Stimulated activated CD4-positive, alpha-beta T cell treated with anti-CD3 and anti-CD28 coated beads, Interleukin-12 subunit alpha, Interleukin-12 subunit beta, amount 100 ng/mL, for 4 hours (primary cell): ENCODE measurements at places on chromosomes 1 and 21.

DNA sequence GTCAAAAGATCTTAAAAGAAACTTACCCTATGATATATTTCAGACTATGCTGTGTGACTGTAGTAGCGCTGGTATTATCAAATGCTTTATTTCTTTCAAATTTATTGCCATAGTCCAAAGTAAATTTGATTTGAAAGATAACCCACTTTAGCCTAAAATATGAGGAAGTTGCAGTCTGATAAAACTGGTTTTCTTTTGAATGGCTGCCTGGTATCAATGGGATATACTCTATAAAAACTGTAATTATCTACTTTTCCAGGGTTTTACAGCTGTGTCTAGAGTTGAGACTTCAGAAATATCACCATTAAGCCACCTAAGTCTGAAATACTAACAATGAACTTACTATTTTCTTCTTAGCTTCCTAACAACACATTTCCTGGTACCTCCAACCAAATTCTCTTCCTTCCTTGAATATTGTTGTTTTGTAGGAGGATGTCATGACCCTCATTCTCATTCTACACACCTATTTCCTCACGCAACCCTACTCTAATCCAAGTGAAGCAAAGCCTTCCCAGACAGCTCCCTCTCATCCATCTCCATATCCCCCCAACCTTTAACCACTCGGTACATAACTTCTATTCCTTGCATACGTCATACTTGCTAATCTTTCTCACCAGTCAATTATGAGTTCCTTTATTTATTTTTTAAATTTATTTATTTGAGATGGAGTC is 17.0 kb downstream of the KDM5B start:
- no peak for DNase-seq

- DNase-seq, result peak; percentile 56
Measured at GRCh38 chr1:111441573-111442192, 7.4 kb downstream of the WDR77 start.

GRCh38 chr1:248704606-248705005 is 2.0 kb upstream of the OR14I1 start:
- DNase-seq, result no peak

GRCh38 chr1:147388969-147389368 is 146.5 kb downstream of the CHD1L start:
- DNase-seq, result no peak

DNA sequence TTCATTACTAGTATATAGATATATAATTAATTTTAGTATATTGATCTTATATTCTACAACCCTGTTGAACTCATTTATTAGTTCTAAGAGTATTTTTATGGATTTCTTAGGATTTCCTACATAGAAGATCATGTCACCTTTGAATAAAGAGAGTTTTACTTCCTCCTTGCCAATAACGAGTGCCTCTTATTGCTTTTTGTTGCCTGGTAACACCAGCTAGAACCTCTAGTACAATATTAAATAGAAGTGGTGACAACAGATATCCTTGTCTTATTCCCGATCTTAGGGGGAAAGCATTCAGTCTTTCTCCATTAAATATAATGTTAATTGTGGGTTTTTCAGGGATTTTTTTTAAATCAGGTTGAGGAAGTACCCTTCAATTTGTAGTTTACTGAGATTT is 40.8 kb downstream of the WNT2B start:
- no peak for DNase-seq

- DNase-seq, result no peak
Measured at GRCh38 chr1:162175379-162176081, 106.0 kb downstream of the NOS1AP start.

- DNase-seq, result no peak
Measured at GRCh38 chr1:6360517-6361070, 33.0 kb downstream of the ACOT7 start.

- DNase-seq, result no peak
Measured at GRCh38 chr1:222890716-222891115, 75.9 kb downstream of the DISP1 start.

GRCh38 chr1:8434101-8434500 is 116.2 kb downstream of the SLC45A1 start:
- no peak for DNase-seq

DNA sequence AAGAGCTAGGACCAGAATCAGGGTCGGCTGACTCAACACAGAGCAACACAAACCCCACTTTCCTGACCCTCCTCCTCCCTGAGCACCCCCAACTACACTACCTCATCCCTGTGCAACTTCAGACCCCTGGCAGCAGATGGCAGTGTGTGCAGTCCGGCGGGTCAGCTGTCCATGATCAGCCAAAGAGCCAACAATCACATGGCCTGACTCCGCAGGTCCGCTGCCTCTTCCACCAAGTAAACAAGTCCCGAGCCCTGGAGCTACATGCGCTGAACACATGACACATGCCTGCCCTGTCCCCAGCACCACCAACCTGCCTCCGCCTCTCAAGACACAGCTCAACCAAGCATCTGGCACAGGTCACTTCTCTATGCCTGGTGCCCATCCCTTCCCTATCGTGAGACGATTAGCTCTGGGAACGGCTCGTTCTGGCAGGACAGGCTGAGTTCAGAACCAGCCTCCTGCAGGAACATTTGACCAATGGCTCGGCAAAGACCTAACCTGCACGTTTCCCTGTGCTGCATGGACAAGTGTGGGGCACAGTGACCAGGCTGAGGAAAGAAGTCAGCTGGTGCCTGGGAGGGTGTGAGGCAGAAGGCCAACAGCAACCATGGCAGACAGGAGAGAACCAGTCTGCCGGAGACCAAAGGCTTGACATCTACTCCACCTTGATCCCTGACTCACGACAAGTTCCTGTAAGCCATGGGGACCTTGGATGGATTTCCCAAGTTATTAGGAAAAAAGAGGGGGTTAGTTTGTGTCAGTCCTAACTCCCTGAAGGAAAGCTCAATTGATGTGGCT is 60.3 kb downstream of the CD46 start:
- no peak for DNase-seq

DNA sequence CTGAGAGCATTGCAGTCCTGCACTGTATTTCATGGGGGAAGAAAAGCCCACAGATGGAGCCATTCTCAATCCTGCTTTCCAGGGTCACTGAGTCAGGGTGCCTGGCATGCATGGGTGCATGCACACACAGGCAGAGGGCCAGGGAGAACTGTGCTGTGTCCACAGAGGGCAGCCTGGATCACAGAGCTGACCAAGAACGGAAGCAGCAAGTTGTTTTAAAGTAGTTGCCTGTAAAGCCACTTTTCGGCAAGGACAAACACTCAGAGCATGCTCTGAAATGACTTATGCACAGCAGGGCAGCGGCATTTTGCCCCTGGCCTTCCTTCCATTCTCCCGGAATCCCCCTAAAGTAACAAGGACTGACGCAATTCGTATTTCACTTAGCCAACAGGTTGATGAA is 3.6 kb downstream of the ERG start:
- DNase-seq, result no peak

DNA sequence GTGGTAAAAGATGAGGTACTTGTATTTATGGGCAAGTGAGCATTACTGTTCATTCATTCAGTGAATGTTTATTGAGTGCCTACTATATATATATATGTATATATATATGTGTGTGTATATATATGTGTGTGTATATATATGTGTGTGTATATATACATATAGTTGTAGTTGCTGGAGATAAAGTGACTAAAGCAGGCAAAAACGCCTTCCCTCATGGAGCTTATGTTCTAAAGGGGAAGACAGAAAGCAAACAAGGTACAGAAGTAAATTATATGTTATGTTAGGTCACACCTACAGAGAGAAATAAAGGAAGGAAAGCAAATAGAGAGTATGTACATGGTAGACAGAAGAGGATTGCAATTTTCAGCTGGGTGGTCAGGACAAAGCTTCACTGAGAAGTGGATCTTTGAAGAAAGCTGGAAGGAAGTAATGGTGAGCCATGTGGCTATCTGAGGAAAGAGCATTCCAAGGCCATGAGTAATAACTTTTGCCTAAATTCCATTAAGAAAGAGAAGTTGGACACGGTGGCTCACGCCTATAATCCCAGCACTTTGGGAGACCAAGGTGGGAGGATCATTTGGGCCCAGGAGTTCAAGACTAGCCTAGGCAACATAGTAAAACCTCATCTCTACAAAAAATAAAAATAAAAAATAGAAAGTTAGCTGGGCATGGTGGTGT is 33.5 kb upstream of the KLF17 start:
- no peak for DNase-seq

DNA sequence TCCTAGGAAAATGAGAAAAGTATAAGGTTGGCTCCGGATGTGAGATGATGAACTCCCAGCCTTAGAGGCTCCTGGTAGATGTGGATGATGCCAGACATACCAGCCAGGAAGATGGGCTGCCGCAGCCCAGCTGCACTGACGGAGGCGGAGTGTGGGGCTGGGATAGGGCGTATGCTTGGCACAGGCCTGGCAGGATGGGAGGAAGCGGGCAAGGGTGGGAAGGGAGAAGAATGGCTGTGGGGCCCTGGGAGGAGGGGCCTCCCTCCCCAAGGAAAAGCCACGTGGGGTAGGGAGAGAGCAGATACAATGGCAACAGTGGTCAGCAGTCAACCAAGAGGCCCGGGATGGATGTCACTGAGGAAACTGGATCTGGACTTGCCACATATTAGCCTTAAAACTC is 41.3 kb upstream of the KIF21B start:
- no peak for DNase-seq

DNA sequence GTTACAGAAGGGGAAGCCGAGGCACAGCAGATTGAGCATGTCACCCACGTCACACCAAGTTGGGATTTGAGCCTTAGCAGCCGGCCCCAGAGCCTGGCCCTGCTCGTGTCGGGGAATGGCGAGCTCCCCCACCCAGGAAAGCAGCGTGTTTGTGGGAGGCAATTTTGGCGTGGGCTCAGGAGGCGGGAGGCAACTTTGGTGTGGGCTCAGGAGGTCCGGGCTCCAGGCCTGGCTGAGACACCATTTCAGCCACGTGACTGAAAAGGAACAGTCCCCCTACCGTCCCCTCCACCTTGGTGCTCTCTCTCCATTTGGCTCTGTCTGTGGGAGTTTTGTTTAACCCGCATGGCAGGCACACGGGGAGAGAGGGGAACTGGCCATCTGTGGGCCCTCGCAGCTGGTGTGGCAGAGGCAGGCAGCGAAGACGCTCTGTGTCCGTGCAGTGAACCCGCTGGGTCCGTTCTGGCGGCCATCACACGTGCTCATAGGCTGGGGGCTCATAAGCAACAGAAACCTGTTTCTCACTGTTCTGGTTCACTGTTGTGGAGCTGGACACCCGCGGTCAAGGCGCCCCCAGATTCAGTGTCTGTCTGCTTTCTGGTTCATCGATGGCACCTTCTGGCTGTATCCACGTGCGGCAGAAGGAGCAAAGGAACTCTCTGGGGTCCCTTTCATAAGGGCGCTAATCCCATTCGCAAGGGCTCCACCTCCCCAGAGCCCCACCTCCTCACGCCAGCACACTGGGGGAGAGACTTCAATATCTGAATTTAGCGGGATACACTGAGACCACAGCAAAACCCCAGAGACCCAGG is 110.2 kb downstream of the CRYAA start:
- no peak for DNase-seq

DNA sequence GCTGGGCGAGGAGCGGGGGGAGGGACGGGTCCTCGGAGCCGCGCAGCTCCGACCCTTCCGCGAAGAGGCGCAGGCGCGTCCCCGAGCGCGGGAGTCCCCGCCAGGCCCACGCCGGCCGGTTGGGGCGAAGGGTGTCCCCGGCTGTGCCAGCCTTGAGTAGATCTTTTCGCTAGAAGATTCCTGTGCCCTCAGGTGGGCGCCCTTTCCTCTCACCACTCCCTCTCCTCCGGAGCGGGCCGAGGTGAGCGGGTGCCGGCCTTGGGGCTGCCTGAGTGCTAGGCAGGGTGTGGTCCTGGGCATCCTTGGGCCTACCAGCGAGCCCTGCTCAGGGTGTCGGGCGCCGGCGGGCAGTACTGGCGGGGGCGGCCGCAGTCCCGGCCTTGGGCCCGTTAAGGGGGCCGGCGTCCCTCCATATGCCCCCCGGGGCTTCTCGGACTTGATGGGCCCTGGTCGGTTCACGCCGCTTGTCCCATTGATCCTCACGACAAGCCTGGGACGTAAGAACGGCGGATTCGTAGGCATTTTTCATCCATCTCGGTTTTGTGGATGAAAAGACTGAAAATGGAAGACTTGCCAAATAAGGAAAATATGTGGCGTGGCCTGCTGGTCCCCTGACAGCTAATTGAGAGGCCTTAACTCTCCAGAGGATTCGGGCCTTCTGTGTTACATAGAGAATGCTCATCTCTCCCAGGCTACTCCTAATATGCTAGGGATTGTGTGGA is 712 bp downstream of the DEGS1 start:
- peak; percentile 60 for DNase-seq

- DNase-seq, result no peak
Measured at GRCh38 chr1:81873946-81874345, 73.2 kb downstream of the ADGRL2 start.

GRCh38 chr1:3183411-3183810 is 114.4 kb downstream of the PRDM16 start:
- DNase-seq, result no peak

DNA sequence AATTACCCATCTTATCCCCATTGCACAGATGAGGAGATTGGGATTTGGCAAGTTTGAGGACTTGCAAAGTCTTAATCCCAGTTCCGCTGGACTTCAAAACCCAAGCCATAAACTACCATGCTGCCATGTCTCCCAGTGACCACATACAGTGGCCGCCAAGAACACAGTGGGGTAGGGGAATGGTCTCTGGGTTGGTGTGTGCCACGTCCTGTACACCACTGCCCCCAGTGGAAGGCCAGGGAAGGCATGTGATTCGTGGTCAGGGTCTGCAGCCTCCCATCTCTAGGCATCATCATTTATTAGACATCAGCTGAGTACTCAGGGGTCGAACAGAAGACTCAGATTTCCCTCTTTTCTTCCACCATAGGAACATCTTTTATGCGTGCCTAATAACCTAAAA is 76.0 kb downstream of the MAN1C1 start:
- no peak for DNase-seq

DNA sequence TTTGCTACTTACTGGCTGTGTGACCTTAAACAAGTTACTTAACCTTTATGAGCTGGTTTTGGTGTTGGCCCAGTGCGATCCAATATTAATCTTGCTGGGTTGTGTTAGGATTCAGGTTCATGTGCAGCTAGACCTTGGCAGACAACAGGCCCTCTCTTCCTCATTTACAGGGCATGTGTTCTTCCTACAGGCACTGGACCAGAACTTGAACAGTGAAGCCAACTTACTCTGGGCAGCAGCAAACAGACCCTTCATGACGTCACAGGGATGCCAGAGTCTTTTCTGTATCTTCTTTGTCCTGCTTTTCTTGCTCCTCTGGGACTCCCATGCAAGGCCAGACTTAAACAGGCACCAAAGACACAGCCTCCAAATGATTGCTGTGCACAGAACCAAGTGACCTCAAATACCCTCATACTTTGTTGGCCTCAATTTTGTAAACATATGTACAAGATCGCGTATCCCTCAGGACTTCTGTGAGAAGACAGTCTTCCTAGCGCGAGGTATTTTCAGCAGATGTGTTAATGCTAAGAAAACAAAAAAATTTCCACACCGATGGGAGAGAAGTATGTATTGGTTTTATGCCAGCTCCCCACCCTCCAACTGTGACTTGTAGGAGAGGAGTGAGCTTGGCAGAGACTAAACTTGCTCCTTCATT is 73.7 kb downstream of the URB2 start:
- DNase-seq, result no peak

GRCh38 chr21:42412636-42412933 is 8.9 kb downstream of the UBASH3A start:
- DNase-seq, result no peak

- DNase-seq, result no peak
Measured at GRCh38 chr1:217021400-217021799, 298.2 kb upstream of the ESRRG start.

- DNase-seq, result no peak
Measured at GRCh38 chr1:198246337-198246736, 89.5 kb downstream of the NEK7 start.

- DNase-seq, result no peak
Measured at GRCh38 chr1:7227654-7228053, 442.4 kb downstream of the CAMTA1 start.
